ENCODE measurements at places on chromosomes 5 and 9. TPM values are rescaled to one million over a fixed set of nuclear protein-coding genes. Genes with fewer than 3 reads are reported as not detected.

PPP3R2 gene
- not detected for total RNA-seq

DMGDH gene
- total RNA-seq = not detected

SPATA31A6 gene
- not detected for total RNA-seq

IL3 gene
- total RNA-seq = not detected

MEIKIN gene
- not detected for total RNA-seq

SPATA31E1 gene
- not detected for total RNA-seq

PPP2R2B gene
- total RNA-seq = not detected

IFNA13 gene
- not detected for total RNA-seq

CDH9 gene
- not detected for total RNA-seq

HTR1A gene
- total RNA-seq = not detected

SLC36A2 gene
- not detected for total RNA-seq

BAAT gene
- total RNA-seq = not detected

TSSK1B gene
- not detected for total RNA-seq

GDA gene
- total RNA-seq = not detected

SET gene
- total RNA-seq = 448 TPM

FST gene
- 13.4 TPM for total RNA-seq

OR13C3 gene
- not detected for total RNA-seq

PDE6A gene
- total RNA-seq = not detected

PDE8B gene
- total RNA-seq = not detected

PPP1R26 gene
- total RNA-seq = 11.8 TPM

TLX3 gene
- not detected for total RNA-seq

CERT1 gene
- 21.3 TPM for total RNA-seq

PCDHGB5 gene
- 14.4 TPM for total RNA-seq
